Caki2 (cell line): ENCODE measurements at places on chromosomes 3 and 15. TPM values are rescaled to one million over a fixed set of nuclear protein-coding genes. Genes with fewer than 3 reads are reported as not detected.

Gene PIGB
- total RNA-seq, result 26.0 and 28.7 TPM in 2 replicates

Gene EPHB3
- 0.20 TPM in 1 of 2 replicates, not detected in the other for total RNA-seq

Gene CLDN11
- 21.1 and 30.2 TPM in 2 replicates for total RNA-seq

Gene SACM1L
- 9.9 and 26.2 TPM in 2 replicates for total RNA-seq

Gene DOCK3
- total RNA-seq, result 0.26 and 0.61 TPM in 2 replicates

Gene MYRIP
- total RNA-seq, result 0.07 and 1.5 TPM in 2 replicates

Gene ANKUB1
- not detected in 2 replicates for total RNA-seq
